ENCODE measurements at places on chromosomes 11 and 22.

DNA sequence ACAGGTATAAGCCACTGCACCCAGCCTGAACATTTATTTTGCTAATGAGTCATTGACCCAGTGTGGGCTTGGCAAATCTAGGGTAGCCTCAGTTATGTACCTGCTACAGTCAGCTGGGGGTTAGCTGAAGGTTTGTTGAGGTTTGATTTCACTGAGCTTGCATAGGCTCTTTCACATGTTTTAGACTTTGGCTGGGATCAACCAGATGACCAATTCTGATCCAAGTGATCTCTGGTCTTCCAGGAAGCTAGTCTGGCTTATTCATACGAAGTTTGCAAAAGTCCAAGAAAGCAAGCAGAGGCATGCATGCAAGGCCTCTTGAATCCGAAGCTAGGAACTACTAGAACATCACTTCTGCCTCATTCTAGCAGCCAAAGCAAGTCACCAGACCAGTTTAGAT, 21.0 kb downstream of the SERPING1 start:
- DNase-seq = no peak

- DNase-seq = no peak
These were observed 864.3 kb downstream of the TBC1D22A start for GRCh38 chr22:47626428-47627390.

DNA sequence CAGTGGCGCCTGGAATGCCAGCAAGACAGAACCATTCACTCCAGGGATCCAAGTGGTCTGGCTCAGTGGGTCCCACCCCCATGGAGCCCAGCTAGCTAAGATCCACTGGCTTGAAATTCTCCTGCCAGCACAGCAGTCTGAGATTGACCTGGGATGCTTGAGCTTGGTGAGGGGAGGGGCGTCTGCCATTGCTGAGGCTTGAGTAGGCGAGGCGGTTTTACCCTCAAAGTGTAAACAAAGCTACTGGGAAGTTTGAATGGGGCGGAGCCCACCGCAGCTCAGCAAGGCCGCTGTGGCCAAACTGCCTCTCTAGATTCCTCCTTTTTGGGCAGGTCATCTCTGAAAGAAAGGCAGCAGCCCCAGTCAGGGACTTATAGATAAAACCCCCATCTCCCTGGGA, 125.7 kb upstream of the DDI1 start:
- no peak for DNase-seq

- no peak for DNase-seq
These were observed 55.1 kb downstream of the MTMR3 start for GRCh38 chr22:29937940-29938693.

- no peak for DNase-seq
These were observed 73.9 kb downstream of the BDNF start for GRCh38 chr11:27626269-27626937.

DNA sequence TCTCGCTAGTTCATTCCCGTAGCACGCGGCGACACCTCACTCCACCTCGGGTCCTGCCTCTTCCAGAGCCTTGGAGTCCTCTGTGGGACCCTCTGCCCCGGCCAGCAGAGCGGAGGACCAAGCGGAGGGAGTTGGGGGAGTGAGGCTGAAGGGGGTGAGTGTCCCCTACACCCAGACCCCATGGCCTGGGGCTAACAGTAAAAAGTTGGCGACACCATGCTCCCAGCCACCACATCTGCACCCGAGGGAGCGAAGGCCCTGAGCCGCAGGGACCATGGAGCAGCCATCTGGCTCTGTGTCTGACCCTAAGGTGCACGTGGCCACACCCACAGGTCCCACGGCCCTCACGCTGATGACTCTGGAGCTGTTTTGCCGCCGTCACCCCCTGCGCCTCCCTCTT, 293.8 kb downstream of the BRD1 start:
- no peak for DNase-seq

DNA sequence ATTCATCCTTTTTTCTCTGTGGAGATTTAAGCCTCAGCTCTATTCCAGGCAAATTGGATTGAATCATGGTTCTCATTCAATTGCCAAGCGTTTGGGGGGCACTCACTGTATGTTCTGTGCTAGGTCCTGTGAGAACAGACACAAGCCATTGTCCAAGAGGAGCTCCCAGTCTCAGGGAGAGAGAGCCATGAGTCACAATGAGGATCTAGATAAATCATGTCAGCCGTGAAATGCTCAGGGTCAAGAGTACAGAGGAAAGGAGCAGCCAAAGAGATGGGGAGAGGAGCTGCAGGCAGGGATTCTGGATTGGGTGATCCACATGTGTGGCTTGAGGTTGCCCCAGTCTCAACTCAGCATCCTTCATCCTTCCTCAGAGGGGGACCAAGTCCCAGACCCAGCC, 93.6 kb downstream of the FEZ1 start:
- DNase-seq = no peak

GRCh38 chr22:34416022-34416860, 496.0 kb upstream of the LARGE1 start:
- no peak for DNase-seq

- DNase-seq = no peak
These were observed 83.3 kb downstream of the GRIA4 start for GRCh38 chr11:105693075-105693759.

GRCh38 chr11:133793271-133794035, 51.9 kb downstream of the SPATA19 start:
- no peak for DNase-seq

DNA sequence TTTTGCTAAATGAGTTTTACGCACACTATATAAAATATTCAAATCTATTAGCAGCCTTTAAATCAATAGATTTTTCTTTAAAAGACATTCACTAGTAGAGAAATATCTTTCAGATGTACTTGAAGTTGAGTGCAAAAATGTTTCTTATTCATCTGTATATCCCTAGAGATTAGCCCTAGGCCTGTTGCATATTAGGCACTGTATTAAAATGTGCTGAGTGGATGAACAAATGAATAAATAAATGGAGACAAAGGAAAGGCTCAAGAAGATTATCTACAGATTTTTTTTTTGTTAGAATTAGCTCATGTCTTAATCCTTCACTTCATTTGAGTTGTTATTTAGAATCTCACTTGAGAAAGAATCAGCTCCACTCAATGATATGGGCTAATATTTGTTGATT, 12.0 kb upstream of the MMP13 start:
- no peak for DNase-seq

DNA sequence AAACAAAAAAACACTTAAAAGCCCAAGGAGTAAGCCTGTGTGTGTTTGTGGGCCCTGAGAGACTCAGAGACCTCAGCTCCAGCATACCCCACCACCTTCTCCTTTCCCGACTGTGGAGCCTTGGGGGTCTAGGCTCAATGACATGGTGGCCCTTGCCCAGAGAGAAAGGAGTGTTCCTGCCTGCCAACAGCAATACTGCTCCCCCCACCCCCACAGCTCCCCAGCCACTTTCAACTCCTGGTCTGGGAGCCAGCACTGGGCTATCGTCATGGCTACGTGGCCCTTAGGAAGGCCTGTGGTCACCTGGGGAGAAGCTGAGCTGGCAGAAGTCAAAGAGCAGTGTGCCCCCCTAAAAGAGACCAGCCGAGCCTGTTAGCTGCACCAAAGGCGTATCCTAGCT, 2.6 kb downstream of the PPP1R14B start:
- no peak for DNase-seq

GRCh38 chr11:29352273-29352795, 664.5 kb downstream of the KCNA4 start:
- DNase-seq = no peak

- DNase-seq = no peak
These were observed 16.2 kb downstream of the PIWIL4 start for GRCh38 chr11:94583213-94583865.

DNA sequence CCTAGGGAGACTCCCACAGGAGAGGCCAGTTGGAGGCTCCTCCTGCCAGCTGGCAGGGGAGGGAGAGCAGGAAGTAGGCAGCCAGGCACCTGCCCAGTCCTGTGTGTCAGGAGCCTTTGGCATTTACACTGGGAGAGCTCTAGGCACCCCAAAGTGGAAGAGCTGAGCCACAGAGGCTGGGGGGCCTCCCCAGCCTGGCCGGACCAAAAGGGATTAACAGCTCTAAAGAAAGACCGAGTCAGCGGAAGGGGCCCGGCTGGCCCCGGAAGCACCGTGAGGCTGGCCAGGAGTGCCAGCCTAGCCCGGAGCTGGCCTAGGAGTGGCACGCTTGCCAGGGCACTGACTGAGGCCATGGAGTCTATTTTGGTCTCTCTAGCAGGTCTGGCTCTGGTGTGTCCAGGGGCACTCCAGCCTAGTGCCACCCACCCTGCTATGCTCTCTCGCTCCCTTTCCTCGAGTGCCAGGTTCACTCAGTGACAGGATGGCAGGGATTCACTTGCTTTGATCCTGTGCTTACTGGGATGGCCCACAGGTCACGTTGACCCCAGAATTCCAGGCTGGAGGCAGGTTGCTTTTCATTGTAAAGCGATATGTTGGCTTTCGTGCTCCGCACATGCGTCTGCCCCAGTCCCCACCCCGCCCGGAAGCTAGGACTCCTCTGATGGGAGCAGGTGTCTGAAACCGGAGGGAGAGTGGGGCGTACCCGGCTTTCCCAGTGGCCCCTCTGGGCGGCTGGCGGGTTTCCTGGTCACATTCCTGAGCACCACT, 3.3 kb upstream of the KMT5B start:
- no peak for DNase-seq

- DNase-seq = peak; percentile 34
These were observed at the start of gene PLAAT3 for GRCh38 chr11:63614136-63614671. Gene PLAAT3 (minus strand): TSS chr11:63614433. CDS start chr11:63614014, 419 bp downstream.

- DNase-seq = no peak
These were observed 6.1 kb downstream of the GNB1L start for GRCh38 chr22:19848298-19849224.

DNA sequence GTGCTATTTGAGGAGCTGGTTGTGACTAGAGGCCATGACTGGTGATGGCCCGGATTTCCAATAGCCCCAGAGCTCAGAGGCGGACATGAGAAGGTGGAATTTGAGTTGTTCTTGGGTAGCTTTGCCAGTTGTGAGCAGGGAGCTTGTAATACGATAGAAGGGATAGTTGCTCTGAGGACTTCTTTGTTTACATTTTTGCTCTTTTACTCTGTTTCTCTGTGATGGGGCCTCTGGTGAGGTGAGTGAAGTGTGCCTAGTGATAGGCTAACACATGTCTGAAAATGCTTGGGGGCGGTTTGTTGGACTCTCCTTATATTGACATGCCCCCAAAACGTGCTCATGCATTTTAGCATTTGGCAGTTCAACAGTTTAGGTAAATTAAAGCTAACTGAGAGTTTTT, 365.1 kb downstream of the DDX10 start:
- no peak for DNase-seq

- no peak for DNase-seq
These were observed 1.0 kb upstream of the GLB1L2 start for GRCh38 chr11:134330611-134331353.

- DNase-seq = no peak
These were observed 134.5 kb downstream of the PLEKHA7 start for GRCh38 chr11:16879690-16880089.

- no peak for DNase-seq
These were observed 169.7 kb downstream of the NXPE2 start for GRCh38 chr11:114848027-114848426.

GRCh38 chr11:119607726-119608125, 121.3 kb downstream of the NECTIN1 start:
- DNase-seq = no peak

- peak; percentile 88 for DNase-seq
These were observed 9.1 kb upstream of the CLCF1 start for GRCh38 chr11:67382276-67383136.

GRCh38 chr11:86161837-86162236, 82.7 kb upstream of the EED start:
- no peak for DNase-seq

DNA sequence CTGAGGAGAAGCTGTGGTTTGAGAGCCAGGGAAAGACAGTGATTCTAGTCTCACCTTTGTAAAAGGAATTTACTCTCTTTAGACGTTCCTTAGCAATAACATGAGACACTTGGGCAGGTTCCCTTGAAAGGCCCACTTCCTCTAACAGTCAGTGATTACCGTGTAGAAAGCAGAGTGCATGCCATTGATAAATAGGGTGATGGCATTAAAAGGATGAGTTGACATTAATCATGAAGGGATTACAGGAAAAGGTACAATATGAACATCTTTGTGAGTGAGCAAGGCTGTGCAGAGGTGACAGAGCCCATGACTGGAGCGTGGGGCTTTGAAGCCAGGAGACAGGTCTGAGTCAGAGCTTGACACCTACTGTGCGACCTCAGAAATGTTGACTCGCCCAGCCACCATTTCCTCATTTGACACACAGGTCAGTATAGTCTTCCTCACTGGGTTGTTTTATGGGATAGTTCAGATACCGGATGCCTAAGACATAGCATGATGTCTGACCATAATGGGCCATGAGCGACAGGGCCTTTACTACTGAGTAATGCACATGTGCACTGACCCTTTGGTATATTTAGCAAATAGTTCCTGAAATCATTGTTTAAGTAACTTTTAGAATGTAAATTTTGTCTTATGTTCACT, 341.7 kb upstream of the MTNR1B start:
- DNase-seq = no peak

DNA sequence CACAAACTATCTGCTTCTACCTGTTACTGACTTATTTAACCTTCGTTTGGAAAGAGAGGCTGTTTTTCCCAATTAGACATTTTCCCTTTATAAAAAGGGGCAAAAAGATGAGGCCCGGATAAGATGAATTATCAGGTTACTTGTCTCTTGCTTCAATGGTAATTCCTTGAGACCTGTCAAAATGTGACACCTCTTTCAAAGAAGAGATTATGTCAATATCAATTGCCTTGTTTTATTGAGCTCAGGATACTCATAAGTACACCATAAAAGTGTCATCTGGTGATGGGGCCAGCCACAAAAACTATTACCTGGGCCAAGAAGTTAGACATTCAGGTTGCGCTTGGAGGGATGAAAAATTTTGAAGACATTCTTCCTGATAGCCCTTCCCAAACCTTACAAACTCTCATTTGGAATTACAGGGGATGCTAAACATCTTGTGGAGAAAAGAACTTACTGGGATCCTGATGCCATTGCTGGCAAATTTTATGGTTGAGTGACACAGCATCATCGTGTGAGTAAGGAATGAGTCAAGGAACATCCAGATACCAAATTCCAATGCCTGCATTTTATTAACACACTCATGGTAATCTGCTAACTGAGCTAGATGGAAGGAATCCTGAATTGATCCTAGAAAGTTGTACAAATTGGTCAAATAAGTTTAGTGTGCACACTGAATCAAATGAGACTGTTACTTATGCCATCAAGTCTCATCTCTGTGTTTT, 1071.2 kb downstream of the LRRC4C start:
- no peak for DNase-seq

GRCh38 chr11:72578051-72578450, 96.2 kb downstream of the PDE2A start:
- DNase-seq = no peak

GRCh38 chr11:48307760-48308386, 1.9 kb downstream of the OR4S1 start:
- peak; percentile 72 for DNase-seq

GRCh38 chr11:118295815-118296454, 8.6 kb upstream of the CD3E start:
- DNase-seq = peak; percentile 82

DNA sequence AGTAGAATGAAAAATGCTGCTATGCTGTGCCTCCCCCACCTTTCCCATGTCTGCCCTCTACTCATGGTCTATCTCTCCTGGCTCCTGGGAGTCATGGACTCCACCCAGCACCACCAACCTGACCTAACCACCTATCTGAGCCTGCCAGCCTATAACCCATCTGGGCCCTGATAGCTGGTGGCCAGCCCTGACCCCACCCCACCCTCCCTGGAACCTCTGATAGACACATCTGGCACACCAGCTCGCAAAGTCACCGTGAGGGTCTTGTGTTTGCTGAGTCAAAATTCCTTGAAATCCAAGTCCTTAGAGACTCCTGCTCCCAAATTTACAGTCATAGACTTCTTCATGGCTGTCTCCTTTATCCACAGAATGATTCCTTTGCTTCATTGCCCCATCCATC, 14.9 kb upstream of the HBE1 start:
- DNase-seq = no peak

Measured in CD4-positive, alpha-beta T cell treated with Interleukin-2 at 100 ng/mL for 4 hours (primary cell).